ENCODE measurements at places on chromosomes 1 and 21.

GRCh38 chr1:218585511-218586184 is 240.5 kb downstream of the TGFB2 start:
- DNase-seq = no peak

- no peak for DNase-seq
Measured at GRCh38 chr1:184956999-184957700, 17.2 kb downstream of the NIBAN1 start.

DNA sequence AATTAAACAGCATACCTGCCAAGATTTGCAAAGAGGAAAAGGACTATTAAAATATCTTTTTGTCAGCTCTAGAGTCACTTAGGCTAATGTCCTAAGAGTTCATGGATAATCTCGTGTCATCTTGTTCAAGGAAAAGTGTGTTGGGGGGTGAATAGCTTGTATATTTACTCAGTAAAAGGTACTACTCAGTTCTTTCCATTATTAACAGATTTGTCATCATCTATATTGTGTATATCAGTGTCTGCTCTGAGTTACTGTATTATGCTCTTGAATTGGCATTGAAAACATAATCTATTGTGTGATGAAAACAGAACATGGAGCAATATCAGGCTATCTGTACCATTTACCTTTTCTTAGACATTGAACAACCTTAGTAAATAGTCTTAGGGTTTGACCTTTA is 41.9 kb downstream of the SMG7 start:
- DNase-seq = no peak

DNA sequence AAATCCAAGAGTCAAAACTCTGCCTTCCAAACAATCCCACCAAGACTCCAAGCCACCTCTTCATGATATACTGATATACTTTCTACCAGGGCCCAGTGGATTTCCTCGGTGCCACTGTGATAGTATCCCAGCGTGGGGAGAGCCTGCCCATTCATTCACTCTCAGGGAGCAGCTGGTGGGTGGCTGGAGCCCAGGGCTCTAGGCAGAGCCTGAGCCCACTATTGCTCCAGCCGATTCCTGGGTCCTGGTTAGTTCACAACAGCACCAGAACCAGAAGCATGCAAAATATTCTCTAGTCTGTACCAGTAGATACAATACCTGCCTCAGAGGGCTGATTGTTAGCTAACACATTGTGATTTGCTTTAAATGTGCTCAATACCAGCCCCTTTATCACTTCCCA is 831 bp downstream of the CSRP1 start:
- DNase-seq = no peak

DNA sequence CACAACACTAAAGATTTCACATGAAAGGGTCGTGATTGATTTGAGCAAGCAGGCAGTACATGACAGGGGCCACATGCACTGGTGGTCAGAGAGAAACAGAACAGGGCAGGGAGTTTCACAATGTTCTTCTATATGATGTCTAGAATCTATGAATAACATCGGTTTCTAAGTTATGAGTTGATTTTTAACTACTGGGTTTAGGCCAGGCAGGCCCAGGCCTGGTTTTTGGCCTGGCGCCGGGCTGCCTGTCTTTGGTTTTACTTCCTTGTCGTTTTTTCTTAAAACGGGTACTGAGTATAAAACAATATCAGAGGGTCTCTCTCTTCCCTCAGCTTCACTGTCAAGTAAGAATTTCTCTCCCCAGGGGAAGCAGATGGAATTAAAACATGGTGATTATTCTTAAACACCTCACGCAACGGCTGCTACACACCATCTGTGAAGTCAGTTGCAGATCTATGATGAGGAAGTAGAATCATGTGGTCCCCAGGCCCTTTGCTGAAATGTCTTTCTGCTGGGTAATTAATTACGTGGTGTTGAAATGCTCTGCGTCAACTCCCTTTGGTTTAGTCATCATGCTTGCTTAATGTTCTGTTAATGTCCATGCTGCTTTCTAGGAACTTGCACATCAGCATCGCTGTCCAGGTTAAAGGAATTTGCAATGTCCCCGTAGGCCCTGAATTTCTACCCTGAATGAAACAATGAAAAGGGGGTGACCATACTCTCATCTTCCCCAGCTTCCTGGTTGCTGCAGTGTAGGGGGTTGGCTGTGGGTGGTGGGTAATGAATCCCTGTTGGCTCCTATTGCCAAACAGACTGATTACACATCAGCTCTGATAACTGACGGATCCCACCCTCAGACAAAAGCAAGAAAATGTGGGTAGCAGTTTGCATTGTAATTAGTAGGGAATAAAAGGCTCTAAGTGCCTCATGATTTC is 70.3 kb downstream of the SERINC2 start:
- no peak for DNase-seq
